ENCODE measurements at places on chromosomes 1 and 21.

GRCh38 chr1:15090373-15090772 is 63.2 kb upstream of the TMEM51 start:
- no peak for DNase-seq

DNA sequence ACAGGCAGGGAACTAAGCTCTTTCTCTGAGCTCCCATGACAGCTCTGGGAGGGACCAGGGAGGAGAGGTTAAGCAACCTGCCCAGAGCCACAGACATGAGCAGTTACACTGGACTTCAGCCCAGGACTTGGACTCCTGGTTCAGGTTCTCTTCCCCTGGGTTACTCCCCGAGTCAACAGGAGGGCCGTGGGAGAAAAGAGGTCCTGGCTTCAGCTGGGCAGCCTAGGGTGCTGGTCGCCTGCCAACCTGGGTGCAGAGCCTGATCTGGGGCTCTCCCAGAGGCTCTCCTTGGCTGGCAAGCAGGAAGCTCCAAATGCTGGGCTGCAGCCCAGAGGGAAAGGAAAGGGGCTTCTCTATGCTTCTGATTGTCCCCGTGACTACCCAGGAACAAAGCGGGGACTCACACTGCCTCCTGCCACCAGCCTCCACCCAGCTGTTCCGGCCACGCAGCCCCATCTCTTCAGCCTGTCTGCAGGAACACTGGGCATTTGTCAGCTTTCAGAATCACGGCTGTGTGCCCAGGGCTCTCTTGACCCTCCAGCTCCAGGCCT is 141.8 kb downstream of the HIVEP3 start:
- no peak for DNase-seq

- DNase-seq: no peak
These were observed 38.5 kb upstream of the BCL9 start for GRCh38 chr1:147502760-147503159.

DNA sequence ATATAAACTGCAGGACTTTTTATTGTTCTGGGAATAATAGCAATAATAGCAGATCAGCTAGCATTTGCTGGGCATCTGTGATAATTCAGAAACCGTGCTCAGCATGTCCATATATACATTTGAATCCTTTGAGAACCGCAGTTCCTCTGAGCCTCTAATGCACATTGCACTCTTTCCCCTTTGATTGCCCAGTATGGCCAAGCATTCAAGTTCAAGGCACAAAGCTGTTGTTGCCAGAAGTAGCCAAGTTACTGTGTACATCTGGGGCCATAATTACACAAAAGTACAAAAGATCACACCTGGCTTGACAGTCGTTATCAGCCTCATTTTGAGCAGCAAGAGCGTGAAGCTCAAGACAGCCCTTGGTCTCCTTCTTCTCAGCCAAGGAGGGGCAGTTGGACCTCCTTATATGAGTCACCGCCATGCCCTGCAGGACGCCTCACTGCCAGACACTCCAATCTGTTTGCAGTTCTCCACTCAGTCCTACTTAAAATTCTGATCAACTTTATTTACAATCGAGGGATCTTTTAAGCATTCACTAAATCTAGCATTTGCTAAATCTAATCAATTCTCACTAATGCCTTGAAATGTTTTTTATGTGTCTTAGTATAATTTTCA is 216.0 kb downstream of the SLC35F3 start:
- no peak for DNase-seq

DNA sequence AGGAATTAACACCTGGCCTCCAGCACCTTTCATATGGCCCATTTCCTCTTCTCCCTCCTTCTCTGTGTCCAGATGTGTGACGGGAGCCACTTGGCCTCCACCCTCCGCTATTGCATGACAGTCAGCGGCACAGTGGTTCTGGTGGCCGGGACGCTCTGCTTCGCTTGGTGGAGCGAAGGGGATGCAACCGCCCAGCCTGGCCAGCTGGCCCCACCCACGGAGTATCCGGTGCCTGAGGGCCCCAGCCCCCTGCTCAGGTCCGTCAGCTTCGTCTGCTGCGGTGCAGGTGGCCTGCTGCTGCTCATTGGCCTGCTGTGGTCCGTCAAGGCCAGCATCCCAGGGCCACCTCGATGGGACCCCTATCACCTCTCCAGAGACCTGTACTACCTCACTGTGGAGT is 5.6 kb downstream of the TMEM61 start:
- DNase-seq: no peak

Data from NCI-H1417 treated with DMSO at 0.1 percent for 48 hours (cell line).